ENCODE measurements at places on chromosomes 6 and 20.

- DNase-seq, result no peak
Measured at GRCh38 chr20:31984981-31985471, 17.1 kb downstream of the XKR7 start.

DNA sequence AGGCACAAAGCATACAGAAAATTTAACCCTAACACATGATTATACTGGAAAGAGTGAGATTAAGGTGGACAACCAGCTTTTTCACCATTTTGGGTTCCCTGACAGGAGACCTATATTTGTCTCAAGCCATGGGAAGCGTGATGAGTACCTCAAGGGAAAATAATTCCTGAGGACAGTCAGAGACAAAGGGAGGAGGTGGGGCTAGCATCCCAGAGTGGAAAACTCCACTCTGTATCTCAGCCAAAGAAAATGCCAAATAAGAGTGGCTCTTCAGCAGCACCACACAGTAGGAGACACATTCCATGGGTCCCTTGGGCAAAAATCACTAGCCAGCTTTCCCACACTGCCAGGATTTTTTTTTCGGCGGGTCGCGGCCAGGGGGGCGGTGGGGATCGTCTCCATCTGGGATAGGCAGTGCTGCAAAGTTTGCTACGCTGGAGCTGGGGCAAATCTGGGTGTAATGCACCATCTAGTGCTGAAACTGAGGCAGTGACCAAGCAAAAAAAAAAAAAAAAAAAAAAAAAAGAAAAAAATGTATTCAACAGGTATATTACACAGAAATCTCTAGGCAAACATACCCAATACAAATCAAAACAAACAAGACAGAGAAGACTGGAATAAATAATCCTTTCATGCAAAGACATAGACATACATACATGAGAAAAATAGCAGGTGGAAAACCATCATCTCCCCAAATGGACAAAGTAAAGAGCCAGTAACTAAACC lies 77.3 kb upstream of the SLC35F1 start:
- no peak for DNase-seq

DNA sequence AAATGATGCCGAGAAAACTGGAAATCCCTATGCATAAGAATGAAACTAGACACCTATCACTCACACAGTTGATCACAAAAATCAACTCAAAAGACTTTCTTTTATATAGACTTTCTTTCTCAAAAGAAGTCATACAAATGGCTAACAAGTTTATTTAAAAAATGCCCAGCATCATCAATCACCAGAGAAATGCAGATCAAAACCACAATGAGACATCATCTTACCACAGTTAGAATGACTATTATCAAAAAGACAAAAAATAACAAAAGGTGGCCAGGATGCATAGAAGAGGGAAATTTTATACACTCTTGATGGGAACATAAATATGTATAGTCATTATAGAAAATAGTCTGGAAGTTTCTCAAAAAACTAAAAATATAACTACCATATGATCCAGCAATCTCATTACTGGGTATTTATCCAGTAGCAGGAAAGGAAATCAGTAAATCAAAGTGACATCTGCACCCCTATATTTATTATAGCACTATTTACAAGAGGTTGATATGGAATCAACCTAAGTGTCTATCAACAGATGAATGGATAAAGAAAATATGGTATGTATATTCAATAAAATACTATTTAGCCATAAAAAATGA lies 3.4 kb upstream of the RNF217 start:
- DNase-seq, result no peak

DNA sequence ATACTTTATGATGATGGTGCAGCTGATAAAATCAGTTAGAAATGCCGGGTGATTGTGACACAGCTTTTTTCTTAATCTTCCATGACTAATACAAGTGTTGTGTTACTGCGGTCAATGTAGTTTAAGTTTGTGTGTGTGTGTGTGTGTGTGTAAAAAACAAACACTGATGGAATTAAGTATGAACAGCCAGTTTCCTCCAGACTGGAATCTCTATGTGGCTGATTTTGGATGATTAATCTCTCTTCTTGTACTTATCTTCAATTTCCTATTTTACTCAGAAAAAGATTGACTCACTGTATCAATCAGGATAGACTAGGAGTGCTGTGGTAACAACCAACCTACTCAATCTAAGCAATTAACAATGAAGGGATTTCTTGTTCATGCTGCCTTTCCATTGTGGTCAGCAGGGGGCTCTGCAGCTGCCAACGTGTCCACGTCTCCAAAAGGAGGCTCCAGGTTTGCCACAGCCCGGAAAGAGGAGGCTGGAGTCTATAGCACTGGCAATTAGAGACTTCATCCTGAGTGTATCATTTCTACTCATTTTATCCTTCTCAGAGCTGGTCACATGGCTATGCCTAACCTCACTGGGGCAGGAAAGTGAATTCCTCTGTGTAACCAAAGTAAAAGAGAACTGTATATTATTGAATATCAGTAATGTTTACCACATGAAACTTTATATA lies 107.7 kb downstream of the CD109 start:
- no peak for DNase-seq

DNA sequence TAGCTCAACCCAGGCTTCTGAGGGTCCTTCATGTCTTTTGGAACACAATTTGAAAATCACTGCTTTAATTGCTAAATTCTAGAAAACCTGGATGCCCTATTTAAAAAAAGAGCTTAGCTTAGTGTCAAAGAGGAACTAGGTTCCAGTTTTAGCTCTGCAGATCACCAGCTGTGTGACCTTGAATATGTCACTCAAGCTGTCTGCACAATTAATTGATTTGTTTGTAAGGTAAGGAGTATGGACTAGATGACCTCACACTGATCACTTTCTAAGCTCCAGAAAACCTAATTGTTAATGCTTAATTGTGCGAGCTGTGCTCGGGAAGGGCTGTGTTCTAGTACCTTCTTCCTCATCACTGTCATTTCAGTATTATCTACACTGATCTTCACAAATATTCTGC lies 26.2 kb downstream of the UTRN start:
- no peak for DNase-seq

Measured in activated T-cell treated with anti-CD3 and anti-CD28 coated beads, Interleukin-2, amount 50 U/mL, for 4 hours (primary cell).